ENCODE measurements at places on chromosomes 5 and 9.

GRCh38 chr9:76459694-76460635 is 983 bp downstream of the GCNT1 start:
- peak; percentile 56 for DNase-seq

DNA sequence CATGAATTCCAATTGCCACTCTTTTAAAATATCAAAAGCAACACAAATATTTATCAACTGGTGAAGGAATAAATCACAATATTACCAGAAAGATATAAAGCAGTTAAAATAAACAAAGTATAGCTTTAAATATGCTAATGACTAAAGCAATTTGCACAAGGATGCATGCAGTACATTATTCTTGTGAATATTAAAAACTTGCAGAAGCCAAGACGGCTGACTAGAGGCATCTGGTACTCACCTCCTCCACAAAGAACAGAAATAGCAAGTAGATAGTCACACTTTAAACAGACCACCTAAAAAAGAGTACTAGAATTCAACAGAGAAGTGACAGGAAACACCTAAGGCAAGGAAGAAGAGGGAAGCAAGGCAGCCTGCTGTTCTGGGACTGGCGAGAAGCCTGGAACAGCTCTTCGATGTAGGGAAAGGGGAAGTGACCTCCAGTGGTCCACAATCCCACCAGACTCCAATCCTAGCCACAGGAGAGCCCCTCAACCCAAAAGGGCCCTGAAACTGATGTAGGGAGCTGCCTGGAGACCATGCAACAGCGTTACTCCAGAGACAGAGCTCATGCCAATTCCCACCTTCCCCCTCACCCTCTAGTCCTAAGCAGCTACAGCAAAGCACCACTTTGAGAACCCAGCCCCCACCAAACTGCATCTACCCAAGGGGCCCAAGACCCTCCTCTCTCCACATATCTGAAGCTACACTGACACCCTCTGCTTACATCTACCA is 86.3 kb downstream of the LPAR1 start:
- DNase-seq, result no peak

GRCh38 chr5:60259730-60260129 is 366.2 kb upstream of the PDE4D start:
- no peak for DNase-seq

- DNase-seq, result no peak
These were observed 8.1 kb downstream of the ARPC5L start for GRCh38 chr9:124869986-124870560.

GRCh38 chr5:149773291-149774095 is 43.4 kb downstream of the PPARGC1B start:
- DNase-seq, result no peak

GRCh38 chr5:126755593-126755992 is 21.3 kb upstream of the LMNB1 start:
- no peak for DNase-seq

- DNase-seq, result no peak
These were observed 26.6 kb downstream of the POC5 start for GRCh38 chr5:75690669-75691068.

DNA sequence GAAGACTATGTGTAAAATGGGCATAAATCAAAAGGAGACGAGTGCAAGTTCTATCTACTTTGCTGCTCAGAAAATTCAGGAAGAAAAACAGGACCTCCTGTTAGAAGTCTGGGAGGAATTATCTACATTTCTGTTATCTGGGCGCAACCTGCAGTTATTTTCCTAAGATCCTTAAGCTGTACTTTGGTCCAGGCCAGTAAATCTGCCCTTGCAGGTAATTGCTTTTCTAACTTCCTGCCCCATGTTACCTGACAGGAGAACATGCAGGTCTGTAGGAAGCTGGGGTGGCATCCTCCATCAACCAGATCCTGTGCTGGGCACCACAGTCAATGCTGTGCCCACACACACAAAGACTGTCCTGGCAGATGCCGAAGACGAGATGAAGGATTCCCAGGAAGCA is 5.7 kb downstream of the CCNJL start:
- no peak for DNase-seq

DNA sequence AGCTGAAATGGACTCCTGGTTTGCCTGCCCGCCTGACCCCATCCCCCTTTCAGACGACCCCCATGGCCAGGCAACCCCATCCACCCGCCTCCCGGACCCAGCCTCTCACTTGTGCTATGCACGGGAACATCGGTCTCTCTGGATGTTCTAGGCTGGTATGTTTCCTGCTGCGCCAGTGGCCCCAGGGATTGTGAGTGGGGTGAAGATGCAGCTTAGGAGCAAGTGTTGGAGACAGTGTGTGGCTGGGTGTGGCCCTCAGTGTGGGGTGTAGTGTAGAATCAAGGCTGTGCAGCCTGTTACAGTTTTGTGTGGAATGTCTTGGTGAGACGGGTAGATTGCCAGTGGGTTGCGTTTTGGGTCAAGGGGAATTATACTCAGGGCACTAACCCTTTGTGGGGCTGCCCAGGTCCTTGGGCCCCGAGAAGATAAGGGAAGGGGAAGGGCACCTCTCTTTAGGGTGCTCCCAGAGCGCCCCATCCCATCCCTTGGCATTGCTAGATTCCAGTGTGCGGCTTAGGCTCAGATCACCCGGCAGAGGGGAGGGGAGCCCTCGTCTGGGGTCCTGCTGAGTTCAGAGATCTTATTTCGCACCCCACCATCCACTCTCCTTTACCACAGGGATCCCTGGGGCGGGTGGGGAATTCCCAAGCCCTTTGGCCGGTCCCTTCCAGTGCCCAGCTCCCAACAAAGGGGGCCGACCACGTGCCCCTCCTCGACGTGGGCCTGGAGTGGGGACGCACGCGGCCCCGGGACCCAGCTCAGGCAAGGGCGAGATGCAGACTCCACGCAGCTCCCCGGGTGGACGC is 4.6 kb downstream of the IER5L start:
- DNase-seq, result no peak

- no peak for DNase-seq
These were observed 38.0 kb downstream of the CAMK4 start for GRCh38 chr5:111262153-111262552.

DNA sequence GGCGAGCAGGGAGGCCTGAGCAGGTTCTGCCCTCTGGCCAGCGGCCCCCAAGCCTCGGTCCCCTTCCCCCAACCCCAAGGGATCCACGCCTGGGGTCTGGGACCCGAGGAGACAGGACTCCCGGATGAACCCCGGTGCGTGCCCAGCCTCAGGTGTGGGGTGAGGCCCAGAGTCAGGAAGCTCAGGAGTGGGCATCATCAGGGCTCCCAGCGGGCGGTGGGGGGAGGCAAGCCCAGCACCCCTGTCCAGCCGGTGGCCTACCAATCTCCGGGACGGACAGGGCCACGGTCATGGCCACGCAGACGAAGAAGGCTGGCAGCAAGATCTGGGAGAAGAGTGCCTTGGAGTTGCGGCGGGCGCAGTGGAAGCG is 14.5 kb downstream of the ABCA2 start:
- no peak for DNase-seq

GRCh38 chr9:101138509-101138908 is 110.0 kb downstream of the PLPPR1 start:
- DNase-seq, result no peak

DNA sequence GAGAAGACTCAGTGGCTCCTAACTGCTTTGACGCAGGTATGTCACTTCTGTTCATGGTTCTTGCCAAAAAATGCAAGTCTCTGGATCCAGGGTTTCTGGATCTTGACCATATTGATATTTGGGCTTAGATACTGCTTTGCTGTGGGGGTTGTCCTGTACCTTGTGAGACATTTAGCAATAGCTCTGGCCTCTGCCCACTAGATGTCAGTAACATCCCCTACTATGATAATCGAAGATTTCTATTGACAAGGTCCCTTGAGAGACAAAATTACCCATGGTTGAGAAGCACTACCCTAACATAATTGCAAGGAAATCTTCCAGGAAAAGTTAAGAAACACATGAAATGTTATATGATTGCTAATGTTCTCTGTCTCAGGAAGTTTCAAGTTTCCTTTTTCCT is 285.4 kb downstream of the TMEM232 start:
- no peak for DNase-seq

DNA sequence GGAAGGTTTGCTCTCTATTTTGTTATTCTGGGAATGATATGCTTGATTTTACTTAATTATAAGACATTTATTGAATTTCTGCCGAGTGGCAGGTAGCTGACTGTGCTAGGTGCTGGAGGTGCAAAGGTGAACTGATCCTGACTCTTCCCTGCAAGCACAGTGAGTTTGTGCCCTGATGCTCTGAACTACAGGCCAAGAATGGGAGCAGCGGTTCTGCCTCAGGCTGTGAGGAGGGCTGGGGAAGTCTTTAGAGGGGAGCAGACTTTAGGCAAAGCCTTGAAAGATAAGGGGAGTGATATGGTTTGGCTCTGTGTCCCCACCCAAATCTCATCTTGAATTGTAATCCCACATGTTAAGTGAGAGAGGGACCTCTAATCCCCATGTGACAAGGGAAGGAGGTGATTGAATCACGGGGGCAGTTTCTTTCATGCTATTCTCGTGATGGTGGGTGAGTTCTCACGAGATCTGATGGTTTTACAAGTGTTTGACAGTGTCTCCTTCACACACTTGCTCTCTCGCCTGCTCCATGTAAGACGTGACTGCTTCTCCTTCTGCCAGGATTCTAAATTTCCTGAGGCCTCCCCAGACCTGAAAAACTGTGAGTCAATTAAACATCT is 73.1 kb downstream of the NDFIP1 start:
- no peak for DNase-seq

DNA sequence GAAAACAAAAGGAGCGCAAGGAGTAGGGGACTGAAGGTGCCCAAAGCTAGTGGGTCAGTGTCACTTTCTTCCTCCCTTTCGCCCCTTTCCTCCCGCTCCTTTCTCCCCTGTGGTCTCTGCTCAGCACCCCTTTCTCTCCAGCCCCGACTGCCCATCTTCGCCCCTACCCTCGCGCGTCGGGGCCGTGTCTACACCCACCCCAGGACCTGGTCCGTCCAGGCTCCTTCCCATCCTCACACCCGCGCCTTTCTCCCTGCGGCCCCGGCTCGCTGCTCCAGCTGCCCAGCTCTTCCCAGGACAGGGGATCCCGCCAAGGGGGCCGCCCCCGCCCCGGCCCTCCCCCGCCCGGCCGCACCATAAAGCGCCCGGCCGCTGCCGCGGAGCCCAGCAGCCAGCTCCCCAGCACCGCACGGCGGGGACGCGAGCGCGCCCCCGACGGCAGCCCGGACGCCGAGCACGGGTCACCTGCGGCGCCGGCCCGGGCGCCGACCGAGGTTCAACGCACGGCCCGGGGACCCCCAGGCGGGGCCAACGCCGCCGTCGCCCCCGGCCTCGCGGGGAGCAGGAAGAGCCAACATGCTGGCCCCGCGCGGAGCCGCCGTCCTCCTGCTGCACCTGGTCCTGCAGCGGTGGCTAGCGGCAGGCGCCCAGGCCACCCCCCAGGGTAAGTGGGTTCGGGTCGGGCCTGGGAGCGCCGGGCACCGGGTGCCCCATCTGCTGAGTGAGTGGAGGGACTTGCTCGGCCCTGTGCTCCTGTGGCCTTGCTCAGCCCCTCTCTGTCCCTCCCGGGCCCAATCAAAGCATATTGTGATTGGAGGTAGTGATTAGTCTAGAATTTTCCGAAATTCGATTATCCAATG is at the start of gene THBS4:
Gene THBS4 (plus strand): TSS at position 387 of the 860 bp plus-strand sequence. CDS start 190 bp downstream, at position 577.
- DNase-seq, result no peak

GRCh38 chr5:160298189-160298588 is 14.2 kb downstream of the CCNJL start:
- DNase-seq, result no peak

DNA sequence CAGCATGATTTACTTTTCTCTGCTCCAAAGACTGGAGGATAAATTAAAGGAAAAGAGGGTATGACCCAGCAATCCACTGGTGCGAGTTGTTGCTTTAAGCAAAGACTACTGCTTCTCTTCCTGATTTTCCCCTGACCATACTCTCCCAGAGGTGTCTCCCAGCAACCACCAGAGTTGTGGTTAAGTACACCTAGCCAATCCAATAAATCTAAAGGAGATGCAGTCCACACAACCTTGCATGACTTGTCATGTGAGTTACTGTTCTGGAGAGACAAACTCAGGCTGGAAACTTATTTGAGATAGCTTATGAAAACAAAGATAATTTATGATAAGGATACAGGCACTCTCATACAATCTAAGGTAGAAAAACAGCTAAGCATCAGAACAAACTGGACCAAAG is 11.9 kb downstream of the TMC1 start:
- DNase-seq, result no peak

DNA sequence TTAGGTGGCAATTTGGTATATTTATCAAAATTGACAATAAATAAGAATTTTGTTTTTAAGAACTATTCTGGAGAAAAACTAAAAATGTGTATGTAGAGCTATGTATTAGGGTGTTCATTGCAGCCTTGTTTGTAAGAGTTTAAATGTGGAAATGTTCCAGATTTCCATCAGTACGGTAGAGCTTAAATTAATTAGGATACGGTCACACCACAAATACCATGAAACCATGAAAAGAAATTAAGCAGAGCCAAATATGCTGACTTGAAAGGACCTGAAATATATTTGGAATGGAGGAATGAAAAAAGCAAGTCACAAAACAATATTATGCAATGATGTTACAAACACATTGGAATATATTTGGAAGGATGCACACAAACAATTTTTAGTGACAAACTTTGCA is 64.6 kb downstream of the ACTBL2 start:
- no peak for DNase-seq

DNA sequence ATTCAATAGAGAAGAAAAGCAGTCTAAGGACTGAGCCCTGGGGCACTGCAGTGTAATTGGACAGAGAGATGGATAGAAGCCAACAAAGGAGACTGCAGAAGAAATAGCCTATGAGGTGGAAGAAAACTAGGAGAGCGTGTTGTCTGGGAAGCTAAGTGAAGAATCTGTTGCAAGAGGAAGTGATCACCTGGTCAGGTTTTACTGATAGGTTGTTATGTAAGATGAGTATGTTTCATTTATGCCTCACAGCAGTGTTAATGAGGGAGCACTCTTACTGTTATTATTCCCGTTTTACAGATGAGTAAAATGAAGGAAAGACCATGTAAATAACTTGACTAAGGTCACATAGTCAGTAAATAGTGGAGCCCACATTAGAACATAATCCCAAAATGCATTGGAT is 80.0 kb upstream of the GRHPR start:
- no peak for DNase-seq

- DNase-seq, result no peak
These were observed 7.6 kb downstream of the SLC6A18 start for GRCh38 chr5:1232780-1233179.

DNA sequence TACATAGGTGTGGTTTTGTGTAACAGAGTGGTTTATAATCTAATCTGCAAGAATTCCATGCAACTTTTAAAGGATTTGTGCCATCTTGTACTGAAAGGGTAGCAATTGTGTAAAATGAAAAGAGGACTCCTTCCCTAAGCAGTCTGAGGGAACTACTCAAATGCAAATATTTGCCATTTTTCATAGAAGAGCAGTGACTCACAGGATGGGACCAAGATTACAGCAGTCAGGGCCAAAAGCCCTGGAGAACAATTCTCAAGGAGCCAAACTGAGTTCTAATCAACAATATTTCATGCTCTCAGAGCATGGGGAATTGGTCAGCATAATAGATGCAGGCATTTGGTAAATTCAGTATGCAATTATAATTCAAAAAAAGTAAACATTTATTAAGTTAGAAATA is 495.8 kb downstream of the CHSY3 start:
- no peak for DNase-seq
